Daoy (cell line): ENCODE measurements at places on chromosomes 2 and 18. TPM values are rescaled to one million over a fixed set of nuclear protein-coding genes. Genes with fewer than 3 reads are reported as not detected.

BOK gene
- total RNA-seq, result 3.3 and 4.6 TPM in 2 replicates

GRCh38 chr2:219386532-219387280 lies 1.0 kb downstream of the DNPEP start:
- DNase-seq, result no peak

TRABD2A gene
- 4.4 and 4.7 TPM in 2 replicates for total RNA-seq

- DNase-seq, result no peak
Measured at GRCh38 chr18:8536231-8536630, 73.0 kb upstream of the RAB12 start.

LYG1 gene
- not detected in 2 replicates for total RNA-seq

MARS2 gene
- 7.7 and 8.5 TPM in 2 replicates for total RNA-seq

DNA sequence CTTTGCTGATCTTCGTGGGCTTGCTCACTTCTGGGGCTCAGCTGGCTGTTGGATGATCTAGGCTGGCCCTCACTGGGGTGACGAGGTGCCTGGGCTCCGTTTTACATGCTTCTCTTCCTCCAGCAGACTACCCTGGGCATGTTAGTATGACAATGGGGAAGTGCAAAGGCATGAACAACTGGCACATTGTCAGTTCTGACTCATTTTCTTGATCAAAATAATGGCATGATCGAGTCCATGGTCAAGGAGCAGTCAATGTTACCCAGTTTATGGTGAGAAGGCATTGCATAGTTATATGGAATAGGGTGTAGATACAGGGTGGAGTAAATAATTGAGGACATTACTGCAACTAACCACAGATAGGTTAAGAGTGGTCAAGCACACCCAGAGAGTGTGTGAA lies 10.0 kb upstream of the UPP2 start:
- no peak for DNase-seq

- no peak for DNase-seq
Measured at GRCh38 chr18:2532797-2533196, 38.5 kb downstream of the METTL4 start.

NEURL3 gene
- 0.23 and 1.2 TPM in 2 replicates for total RNA-seq

MPP4 gene
- total RNA-seq, result 7.8 and 9.3 TPM in 2 replicates

- no peak for DNase-seq
Measured at GRCh38 chr2:68812251-68812650, 58.9 kb downstream of the BMP10 start.

GRCh38 chr18:50775726-50776125 lies 44.1 kb downstream of the MRO start:
- no peak for DNase-seq

GRCh38 chr2:116953-117352 lies 70.6 kb upstream of the FAM110C start:
- DNase-seq, result no peak

DNA sequence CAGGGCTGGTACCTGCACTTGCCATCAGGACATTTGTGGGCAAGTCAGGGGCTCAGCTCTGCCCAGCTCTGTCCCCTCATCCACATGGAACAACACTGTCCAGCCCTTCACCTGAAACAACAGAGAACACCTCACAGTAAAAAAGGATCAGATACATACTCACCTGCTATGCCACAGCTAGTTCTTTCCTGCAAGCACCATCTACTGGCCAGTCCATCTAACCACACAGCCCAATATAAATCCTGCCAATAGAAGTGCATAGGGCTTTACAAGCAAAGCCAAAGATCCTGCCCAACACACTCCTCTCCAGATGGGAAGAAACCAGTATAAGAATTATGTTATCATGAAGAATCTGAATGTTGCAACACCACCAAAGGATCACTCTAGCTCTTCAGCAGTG lies 52.2 kb upstream of the GALNT13 start:
- DNase-seq, result no peak

GRCh38 chr2:122737429-122738077 lies 982.1 kb downstream of the TSN start:
- no peak for DNase-seq

- peak; percentile 30 for DNase-seq
Measured at GRCh38 chr18:75207310-75208154, 1.4 kb downstream of the PTGR3 start.

DNA sequence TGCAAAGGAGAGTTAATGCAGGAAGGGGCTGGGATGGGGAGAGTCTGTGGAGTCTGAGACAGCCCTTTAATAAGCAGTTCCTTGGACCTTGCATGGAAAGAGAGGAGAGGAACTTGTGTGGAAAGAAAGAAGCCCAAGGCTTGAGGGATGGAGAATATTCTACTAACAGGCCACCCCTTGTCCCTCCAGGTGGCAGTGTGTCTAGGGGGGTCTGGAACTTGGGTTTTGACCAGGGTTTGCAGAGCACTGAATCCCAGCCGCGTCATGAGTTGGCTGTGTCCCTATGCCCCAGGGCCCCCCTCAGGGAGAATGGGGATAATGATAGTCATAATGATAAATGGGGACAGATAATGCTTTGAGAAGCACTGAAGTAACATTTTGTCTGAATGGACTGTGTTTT lies 15.0 kb downstream of the TCF7L1 start:
- DNase-seq, result no peak

AQP12B gene
- total RNA-seq, result not detected in 2 replicates

DNA sequence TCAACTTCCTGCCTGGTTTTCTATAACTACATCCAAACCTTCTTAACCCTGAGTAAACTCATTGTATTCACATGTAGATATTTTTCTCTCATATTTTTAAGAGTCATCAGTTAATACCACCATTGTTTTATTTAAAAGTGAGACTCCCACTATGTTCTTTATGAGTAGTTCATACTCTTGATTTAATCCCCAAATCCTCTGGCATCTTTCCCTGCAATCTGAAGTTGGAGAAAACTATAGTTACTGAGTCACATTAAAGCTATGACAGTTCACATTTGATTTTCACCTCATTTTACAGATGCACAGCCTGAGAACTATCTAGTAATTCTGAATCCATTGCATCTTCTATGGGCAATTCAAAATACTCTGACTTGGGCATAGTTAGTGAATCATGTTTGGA lies 1358.7 kb upstream of the NRXN1 start:
- no peak for DNase-seq

GRCh38 chr2:210443527-210443926 lies 33.0 kb downstream of the LANCL1 start:
- no peak for DNase-seq

- DNase-seq, result no peak
Measured at GRCh38 chr2:199740111-199740428, 110.9 kb downstream of the FTCDNL1 start.

- DNase-seq, result no peak
Measured at GRCh38 chr2:143401861-143402260, 272.6 kb downstream of the ARHGAP15 start.

- DNase-seq, result no peak
Measured at GRCh38 chr2:32095671-32096070, 32.3 kb downstream of the SPAST start.

CTLA4 gene
- not detected in 2 replicates for total RNA-seq

DNA sequence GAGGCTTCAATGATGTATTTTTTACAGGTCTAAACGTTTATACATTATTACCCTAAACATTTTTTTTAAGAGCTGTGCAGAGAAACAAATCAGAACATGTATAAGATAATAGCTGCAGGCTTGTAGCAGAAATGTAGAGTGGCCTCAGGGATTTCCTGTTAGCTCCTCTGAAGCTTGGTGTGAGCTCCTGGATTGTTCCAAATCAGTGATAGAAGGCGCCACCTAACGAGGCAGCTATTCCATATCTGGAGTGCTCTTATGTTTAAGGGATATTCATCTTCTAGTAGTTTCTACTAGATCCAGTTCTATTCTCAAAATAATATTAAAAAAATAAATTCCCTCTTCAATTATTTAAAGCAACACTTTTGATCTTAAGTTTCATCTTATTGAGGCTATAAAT lies 93.1 kb downstream of the LRP1B start:
- DNase-seq, result peak; percentile 1

GRCh38 chr2:174002679-174003078 lies 37.5 kb upstream of the SP3 start:
- no peak for DNase-seq

DNA sequence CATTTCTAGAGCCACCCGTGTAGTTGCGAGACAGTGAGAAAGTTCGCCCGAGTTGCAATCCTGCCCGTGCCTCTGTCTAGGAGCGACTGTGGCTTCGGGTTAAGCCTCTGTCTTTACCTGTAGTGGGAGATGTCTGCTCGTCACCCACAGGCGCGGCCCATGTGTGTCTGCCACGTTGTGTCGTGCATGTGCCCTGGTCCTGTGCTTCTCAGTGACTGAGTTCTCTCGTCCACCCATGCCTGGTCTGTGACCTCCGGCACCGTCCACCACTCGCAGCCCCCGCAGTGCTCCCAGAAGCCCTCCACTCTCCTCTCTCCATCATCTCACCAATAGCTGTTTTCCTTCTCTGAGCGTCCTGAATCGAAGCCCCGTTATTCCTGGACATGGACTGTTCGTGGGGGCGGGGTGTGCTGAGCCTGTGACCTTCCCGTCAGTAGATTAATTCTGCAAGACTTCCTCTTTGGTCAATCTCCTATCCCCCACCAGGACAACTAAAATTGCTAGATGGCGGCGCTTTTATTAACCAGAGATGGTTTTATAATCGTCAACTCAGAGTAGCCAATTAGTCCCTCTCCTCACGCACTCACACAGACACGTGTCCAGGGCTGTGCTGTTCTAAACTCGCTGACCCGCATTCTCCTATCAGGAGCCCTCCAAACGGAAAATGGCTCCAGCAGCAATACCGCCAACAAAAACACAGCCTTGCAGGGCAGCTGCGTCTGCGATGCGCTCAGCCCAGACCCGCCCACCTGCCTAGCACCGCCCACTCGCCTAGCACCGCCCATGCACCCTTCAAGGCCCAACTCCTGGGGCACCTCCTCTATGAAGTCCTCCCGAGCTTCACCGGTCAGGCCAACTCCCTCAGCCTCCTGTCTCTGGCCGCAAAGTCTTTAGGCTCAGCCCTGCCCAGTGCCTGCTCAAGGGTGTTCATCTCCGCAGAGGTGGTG lies 119.4 kb downstream of the TWIST2 start:
- no peak for DNase-seq

- peak; percentile 21 for DNase-seq
Measured at GRCh38 chr2:188668017-188668680, 306.0 kb upstream of the COL3A1 start.

- DNase-seq, result peak; percentile 87
Measured at GRCh38 chr18:31685097-31686082, 1.0 kb upstream of the B4GALT6 start.

DNA sequence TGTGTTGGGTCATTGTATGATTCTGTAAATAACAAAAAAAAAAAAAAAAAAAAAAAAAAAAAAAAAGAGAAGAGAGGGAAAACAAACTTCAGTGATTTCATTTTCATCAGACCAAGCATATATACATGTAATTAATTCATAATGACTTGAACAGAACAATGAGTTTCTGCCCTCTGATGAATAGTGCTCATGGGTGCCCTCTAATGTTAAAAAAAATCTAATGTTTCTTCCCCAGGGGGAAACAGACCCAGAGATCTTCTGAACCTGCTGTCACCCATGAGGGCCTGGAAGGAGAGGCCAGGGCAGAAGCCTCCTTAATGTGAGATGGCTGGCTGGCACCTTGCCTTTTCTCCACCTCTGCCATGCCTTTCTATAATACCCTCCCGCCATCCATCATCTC lies 289.2 kb downstream of the ZNF521 start:
- no peak for DNase-seq

TTN gene
- under 0.01 TPM in 1 of 2 replicates, not detected in the other for total RNA-seq

DNA sequence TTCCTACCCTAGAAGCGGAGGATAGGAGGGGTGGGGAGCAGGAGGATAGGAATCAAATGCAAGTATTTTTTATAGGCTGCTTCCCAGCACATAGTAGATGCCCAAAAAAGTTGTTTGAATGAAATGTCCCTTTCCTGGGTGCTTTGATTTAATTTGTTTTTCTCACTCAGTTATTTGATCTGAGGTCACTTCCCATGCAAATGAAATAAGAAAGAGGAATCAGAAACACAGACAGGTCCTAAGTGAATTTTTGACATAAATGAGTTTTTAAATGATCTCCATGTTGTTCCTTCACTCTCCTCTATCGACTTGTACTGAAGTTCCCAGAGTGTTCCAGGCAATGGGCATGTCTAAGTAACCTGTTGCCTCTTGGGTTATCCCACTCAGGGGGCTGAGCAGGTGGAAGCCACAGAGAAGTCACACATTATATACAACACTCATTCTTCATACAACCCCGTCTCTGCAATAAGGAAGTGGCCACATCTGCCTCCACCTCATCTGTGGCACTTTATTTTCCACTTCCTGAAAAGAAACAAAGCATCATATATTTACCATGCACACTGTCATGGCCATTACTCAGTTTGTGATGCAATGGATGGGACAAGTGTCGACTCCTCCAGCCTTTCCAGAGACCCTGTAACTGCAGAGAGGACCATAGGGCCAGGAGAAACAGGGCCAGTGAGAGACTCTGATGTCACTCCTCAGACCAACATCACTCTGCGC lies 81.9 kb upstream of the ZNF397 start:
- no peak for DNase-seq

- DNase-seq, result no peak
Measured at GRCh38 chr2:117968722-117969121, 45.1 kb downstream of the CCDC93 start.

GLI2 gene
- 4.2 and 45.6 TPM in 2 replicates for total RNA-seq
